ENCODE measurements at places on chromosomes 1 and 21.

DNA sequence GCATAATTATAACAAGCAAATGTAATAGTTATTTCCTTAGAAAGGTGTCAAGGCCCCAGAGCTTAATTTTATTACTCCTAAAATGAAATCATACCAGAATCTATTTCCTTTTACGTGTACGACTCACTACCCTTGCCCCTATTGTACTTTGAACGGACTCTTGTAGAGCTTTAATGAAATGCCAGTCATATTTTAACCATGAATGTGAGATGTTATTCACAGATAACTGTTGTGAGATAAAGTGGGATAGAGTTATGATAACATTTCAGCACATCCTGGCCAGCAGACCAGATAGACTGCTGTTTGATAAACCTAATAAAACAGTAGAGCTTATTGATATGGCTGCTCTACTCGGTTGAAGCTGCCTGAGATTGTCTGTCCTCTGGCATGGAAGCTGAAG is 500.8 kb upstream of the PBX1 start:
- no peak for DNase-seq

DNA sequence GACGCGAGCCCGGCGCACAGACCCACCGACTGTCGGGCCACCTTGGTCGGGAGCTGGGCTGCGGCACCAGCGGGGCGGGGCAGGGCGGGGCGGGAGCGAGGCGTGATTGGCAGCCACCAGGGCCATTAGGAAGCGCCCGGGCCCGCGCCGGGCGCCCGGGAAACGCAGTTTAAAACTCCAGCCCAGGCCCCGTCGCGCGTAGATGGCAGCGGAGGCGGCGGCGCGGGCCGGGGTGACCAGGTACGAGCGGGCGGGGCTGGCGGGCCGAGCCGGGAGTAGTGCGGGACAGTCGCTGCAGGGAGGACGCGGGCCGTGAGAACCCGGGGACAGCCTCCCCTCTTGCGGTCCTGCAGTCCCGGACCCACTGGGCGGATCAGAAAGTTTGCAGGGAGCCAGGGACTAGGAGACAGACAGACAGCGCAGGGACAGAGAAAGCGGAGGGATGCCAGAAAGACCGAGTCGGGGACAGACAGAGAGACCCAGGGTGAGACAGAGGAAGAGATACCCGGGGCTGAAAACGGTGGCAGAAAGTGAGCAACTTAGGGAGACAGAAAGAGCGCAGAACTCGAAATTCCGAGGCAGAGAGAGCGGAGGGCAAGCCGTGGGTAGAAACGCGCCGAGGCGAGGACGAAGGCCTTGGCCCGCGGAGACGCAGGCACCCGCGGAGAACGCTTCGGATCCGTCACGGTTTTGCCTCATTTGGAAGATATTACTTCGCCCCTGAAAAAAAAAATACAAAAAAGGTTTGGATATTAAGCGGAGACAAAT is at the start of gene DMBX1:
DMBX1 (plus strand) TSS at position 199 of the 768 bp plus-strand sequence. CDS start 17,175 bp downstream, outside the sequence.
- DNase-seq = no peak

- peak; percentile 75 for DNase-seq
Measured at GRCh38 chr21:39867198-39867650, at the start of gene PCP4. Gene PCP4, plus strand, starts transcription at chr21:39867438. Its CDS starts 64 bp downstream, at chr21:39867502.

DNA sequence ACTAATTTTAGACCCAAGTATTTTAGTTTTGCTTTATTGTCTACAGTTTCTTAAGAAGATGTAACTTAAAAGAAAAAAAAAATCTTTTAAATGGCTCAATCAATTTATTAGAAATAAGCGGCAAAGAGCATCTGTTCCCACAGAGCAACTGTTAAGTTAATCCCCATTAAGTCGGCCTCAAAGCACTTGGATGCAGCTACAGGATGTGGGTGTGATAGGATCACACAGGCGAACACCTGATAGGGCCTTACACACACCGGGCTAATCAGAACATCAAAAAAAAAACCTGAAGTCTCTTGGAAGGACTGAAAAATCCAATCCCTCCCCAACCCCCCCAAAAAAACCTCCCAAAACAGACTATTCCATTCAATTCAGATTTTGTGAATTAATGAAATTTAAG is 23.0 kb downstream of the APP start:
- no peak for DNase-seq

DNA sequence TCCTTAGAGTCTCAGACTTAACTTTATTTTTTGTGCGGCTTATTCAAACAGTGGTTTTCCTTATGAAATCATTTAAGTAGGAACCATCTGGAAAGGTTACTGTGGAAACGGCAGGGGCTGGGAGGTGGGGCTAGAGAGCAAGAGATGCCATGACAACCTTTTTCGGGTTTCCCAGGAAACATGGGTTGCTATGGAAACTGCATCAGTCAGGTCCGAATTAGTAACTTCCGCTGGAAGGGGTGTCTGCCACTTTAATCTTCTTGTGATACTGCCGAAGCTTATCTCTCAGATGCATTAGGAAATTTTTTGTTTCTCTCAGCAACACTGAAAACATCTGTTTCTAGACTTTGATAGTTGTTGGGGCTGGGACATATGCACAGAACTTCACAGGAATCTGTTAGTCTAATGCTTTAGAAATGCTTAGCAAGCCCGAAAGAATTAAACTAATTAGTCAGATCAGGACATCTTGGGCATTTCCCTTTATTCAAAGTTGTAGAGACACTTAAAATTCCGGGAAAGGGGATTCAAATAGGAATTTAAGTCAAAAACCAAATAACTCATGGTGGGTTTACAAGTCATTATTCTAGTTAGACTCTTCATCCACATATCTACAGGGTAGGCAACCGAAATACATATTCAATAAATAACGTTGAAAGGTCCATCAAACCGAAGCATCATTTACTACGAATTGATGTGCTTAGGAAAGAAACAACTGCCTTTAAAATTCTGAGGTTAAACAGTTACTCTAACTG is 2.6 kb downstream of the KCNA3 start:
- DNase-seq = no peak
